ENCODE measurements at places on chromosomes 7 and 10.

- DNase-seq, result no peak
Observed at GRCh38 chr10:110657973-110658691, 14.0 kb downstream of the RBM20 start.

DNA sequence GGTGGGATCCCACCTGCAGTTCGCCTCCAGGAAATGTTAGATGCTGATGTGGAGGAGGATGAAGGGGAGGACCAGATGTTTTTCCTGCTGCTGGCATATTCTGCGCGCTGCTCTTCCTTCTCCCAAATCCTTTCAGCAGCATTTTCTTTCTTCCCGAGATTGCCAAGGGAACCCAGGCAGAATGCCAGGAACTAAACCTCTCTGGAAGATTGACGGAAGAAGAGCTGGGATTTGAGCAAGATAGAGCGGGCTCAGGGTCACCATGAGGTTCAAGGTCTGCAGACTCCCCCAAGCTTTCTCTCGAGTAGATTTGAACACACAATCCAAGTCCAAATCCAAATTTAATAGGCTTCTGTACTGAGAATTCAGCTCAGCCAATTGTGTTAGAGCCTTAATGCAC, 345.2 kb upstream of the C7orf33 start:
- DNase-seq, result no peak

DNA sequence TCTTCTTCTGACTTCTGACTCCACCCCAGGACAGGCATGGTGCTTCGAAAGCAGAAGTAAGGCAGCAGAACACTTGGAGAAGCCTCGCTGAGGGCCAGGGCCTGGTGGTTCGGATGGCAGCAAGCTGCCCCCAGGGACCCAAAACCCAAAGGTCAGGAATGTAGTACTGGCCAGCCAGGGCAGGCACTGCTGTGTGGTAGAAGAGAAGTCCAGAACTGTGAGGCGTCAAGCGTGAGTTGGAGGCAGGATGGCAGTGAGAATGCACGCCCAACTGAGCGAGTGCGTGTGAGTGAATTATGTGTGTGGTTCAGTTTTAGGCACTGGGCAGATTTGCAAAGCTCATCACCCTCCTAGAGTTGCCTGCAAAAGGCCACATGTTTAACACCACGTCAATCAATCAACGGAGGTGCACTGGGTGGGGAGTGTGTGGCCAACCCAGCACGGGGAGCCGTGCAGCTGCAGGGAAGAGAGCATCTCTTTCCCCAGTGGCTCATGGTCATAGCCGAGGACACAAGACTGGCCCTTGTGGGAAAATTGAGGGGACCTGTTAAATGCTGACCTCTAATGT, 144.3 kb downstream of the KCNMA1 start:
- DNase-seq, result no peak

DNA sequence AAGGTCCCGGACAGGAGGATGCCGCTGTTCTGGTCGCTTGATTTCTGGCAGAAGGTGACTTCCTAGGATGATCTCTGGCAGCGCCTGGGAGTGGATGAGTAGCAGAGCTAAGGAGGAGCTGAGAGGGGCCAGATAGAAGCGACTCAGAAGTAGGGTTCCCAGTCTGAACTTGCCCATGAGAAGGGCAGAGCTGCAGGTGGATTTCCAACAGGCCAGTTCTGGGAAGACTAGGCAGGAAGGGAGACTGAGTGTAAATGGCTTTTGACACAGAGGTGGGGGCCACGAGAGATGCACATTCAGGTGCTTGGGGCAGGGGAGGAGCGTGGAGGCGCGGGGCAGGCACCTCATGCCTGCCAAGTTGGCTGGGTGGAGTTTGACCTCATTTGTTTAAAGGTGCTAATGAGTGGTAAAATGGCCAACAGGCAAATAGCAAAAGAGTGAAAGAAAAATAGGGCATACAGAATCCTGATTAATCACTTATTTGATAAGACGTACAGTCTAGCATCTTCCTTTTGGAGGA, 58.8 kb downstream of the SHH start:
- DNase-seq, result no peak

GRCh38 chr10:133131734-133132472, 28.1 kb upstream of the KNDC1 start:
- DNase-seq, result no peak

- DNase-seq, result no peak
Observed at GRCh38 chr7:154302380-154302779, 250.2 kb downstream of the DPP6 start.

DNA sequence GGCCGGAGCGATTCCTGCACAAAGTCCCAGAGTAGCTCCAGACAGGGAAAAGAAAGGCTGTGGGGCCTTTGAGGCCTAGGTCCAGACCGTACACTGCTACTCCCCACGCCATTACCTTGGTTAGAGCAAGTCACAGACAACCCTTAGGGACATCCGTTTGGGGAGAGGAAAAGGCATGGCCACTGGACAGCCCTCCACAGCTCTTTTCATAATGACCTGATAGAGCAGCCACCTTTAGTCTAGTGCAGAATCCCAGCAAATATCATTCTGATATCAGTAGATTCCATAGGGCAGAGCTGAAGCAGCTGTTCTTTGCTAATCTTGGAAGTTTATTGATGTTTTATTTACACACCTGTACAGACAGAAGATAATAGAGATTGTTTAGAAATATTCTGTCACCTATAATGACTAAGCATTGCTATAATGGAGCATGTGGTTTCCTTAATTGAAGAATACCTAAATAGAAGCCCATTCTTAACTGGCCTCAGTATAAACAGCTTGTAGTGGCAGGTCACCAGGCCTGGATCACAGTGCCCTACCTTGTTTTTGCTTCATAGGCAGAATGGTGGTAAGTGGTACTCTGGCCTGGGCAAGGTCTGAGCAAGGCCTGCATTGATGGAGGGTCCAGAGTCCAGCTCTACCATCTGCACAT, 27.9 kb downstream of the OGDH start:
- DNase-seq, result no peak

- DNase-seq, result no peak
Observed at GRCh38 chr10:79255007-79255507, 92.2 kb upstream of the PPIF start.
